Suprapubic skin (tissue), 4 donors: ENCODE measurements at places on chromosomes 3 and 15. TPM values are rescaled to one million over a fixed set of nuclear protein-coding genes. Genes with fewer than 3 reads are reported as not detected.

GRCh38 chr15:47719730-47720129, 2.4 kb downstream of the SEMA6D start:
- H3K4me3 ChIP-seq, result no peak overlapping the region
- H3K36me3 ChIP-seq, result no peaks in the 10 kb centered on the region
- DNase-seq, result no peak
- no peak overlapping the region for H3K27ac ChIP-seq
- peaks cover 19% of the 10 kb centered on the region for H3K27me3 ChIP-seq

GRCh38 chr3:42605546-42606173, 5.2 kb downstream of the NKTR start:
- no peak overlapping the region for H3K27ac ChIP-seq
- H3K4me3 ChIP-seq, result no peak overlapping the region
- H3K4me1 ChIP-seq, result peaks cover 62% of the 10 kb centered on the region
- peaks cover 4% of the 10 kb centered on the region for H3K36me3 ChIP-seq
- no peaks in the 10 kb centered on the region for H3K27me3 ChIP-seq

- no peaks in the 10 kb centered on the region for H3K27me3 ChIP-seq
- peaks cover 27% of the 10 kb centered on the region for H3K4me1 ChIP-seq
- peaks cover 22% of the 10 kb centered on the region for H3K36me3 ChIP-seq
These were observed 1.4 kb upstream of the RPSA start for GRCh38 chr3:39404943-39405686.

HYKK gene
- total RNA-seq, result 2.6 TPM

- no peak for DNase-seq
- H3K36me3 ChIP-seq, result no peaks in the 10 kb centered on the region
- H3K4me3 ChIP-seq, result no peak overlapping the region
- no peaks in the 10 kb centered on the region for H3K4me1 ChIP-seq
These were observed 350.5 kb upstream of the COL8A1 start for GRCh38 chr3:99287876-99288275.

SLC9C1 gene
- total RNA-seq, result not detected

POLQ gene
- 0.89 TPM for total RNA-seq

GOLGA8S gene
- total RNA-seq, result not detected

ITIH4 gene
- total RNA-seq, result 5.6 TPM

DNA sequence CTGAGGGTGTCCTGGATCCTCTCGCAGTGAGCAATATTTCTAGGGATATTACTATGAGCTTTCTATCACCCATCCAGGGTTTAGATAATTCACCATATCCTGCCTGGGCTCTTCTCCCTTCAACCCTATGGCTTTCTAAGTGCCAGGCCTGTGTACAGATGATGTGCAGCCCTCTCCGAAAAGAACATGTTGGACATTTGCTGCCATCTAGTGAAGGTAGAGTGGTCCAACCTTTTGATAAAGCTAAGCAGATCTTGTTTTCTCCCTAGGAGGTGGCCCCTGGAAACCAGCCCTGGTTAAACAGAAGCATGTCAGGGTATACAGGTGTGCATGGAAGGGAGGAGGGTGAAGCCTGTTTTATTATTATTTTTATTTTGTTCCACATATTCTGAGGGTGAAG, 27.9 kb upstream of the SCN10A start:
- no peaks in the 10 kb centered on the region for H3K36me3 ChIP-seq
- no peak for DNase-seq
- peaks cover 5% of the 10 kb centered on the region for H3K27me3 ChIP-seq

GRCh38 chr15:46365572-46365971, 730.7 kb downstream of the SQOR start:
- H3K36me3 ChIP-seq, result no peaks in the 10 kb centered on the region
- no peaks in the 10 kb centered on the region for H3K4me1 ChIP-seq

GRCh38 chr3:142287866-142288638, 62.7 kb upstream of the GK5 start:
- H3K36me3 ChIP-seq, result no peaks in the 10 kb centered on the region
- DNase-seq, result no peak
- H3K4me3 ChIP-seq, result no peak overlapping the region
- H3K4me1 ChIP-seq, result no peaks in the 10 kb centered on the region

DNA sequence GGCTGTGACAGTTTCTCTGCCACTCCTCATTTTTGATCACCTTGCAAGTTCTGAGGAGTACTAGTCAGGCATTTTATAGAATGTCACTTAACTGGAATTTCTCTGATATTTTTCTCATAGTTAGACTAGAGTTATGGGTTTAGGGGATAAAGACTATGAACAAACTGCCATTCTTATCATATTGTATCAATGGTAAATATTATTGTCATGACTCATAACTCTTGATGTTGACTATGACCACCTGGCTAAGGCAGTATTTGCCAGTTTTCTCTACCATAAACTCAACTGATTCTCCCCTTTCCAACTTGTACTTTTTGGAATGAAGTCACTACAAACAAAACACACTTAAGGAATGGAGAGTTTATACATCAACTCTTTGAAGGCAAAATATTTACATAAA, 22.7 kb upstream of the OR5K1 start:
- H3K27ac ChIP-seq, result no peak overlapping the region
- no peak for DNase-seq
- no peaks in the 10 kb centered on the region for H3K4me1 ChIP-seq

- DNase-seq, result no peak
- no peaks in the 10 kb centered on the region for H3K36me3 ChIP-seq
- H3K27me3 ChIP-seq, result no peaks in the 10 kb centered on the region
These were observed 570.9 kb upstream of the IL12A start for GRCh38 chr3:159417761-159418160.

DNA sequence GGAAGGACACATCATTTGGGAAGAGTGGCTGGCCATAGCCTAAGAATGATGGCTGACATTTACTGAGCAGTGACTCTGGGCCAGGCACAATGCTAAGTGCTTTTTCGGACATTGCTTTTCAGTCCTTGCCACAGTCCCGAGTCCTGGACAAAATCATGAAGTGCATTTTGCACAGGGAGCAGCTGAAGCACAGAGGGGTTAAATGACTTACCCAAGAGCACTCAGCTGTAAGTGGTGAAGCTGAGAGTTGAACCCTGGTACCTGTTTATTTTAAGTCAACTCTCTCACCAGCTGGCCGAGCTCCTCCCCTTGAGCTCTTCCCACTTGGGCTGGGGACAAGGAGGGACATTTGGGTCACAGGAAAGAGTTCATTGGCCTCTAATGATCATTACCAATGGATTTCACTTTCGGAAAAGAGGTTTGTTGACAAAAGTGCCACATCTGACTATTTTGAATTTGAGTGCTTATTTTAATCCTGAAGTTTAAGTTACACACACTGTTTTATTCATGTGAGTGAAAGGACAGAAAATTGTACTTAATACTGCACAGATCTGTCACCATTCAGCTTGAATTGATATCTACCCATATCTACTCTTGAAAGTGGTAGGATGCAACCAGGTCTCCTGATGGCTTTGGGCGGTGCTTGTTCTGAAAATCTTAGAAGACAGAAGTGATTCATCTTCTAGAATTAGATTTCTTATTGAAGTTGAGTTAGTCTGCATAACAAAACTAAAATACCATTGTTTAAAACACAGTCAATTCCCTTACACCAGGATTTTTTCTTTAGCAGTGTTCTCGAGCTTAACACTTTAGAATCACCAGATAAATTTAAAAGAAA, 368.7 kb upstream of the PROK2 start:
- peaks cover 24% of the 10 kb centered on the region for H3K4me1 ChIP-seq
- peak overlapping the region; percentile 30 for H3K4me3 ChIP-seq
- H3K36me3 ChIP-seq, result no peaks in the 10 kb centered on the region
- H3K27ac ChIP-seq, result peak overlapping the region; percentile 31

DNA sequence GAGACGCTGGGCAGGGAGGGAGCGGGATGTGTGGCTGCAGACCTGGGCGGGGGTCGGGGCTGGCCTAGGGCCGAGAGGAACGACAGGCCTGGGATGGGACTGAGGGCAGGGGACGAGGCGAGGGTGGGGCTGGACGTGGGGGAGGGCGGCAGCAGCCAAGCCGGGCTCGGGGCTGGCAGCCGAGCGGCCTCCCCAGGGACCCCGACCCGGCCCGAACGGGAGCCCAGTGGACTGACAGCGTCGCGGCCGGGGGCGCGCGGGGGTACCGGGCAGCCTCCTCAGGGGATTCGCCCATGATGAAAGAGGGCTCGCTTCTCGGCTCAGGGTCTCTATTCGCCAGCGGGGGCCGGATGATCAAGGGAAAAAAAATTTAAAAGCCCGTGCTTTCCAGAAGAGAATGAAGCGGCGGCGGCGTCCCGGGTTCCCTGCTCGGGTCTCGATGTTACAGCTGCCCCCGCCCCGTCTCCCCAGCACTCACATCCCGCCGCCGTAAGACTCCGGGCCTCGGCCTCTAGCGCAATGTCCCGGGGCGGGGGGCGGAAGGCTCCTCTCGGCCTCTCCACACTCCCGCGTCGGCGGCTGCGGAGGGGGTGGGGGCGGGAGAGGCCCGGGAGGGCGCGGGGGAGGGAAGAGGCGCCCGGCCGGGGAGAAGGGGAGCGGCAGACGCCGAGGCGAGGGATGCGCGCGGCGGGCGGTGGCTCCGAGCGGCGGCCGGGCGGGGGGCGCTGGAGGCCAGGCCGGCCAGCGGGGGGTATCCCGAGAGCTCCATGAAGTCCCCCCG, 4.3 kb downstream of the PTH1R start:
- peaks cover 42% of the 10 kb centered on the region for H3K27me3 ChIP-seq
- peak overlapping the region; percentile 84 for H3K27ac ChIP-seq
- peaks cover 28% of the 10 kb centered on the region for H3K4me1 ChIP-seq
- no peak for DNase-seq

DNA sequence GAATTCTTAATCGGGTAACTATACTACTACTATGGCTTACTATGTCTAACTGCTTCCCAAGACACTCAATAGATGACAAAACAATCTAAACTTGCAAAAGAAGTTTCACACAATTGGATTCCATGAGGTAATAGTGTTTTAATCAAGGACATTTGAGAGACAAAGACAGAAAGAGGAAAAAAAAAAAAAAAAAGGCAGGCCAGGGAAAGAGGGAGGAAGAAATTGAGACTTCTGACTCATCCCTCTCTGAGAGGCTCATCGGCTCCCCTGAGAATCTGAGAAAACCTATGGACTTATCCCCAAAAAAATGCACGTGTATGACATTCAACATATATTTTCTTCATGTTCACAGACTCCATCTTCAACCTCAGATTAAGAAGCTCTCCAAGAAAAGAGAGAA, 61.0 kb downstream of the SCAPER start:
- H3K27ac ChIP-seq, result no peak overlapping the region
- no peaks in the 10 kb centered on the region for H3K4me1 ChIP-seq
- no peaks in the 10 kb centered on the region for H3K36me3 ChIP-seq
- no peak overlapping the region for H3K4me3 ChIP-seq

GRCh38 chr3:11060500-11061251, 68.1 kb downstream of the SLC6A1 start:
- peak overlapping the region; percentile 20 for H3K4me3 ChIP-seq
- peak; percentile 82 for DNase-seq
- H3K36me3 ChIP-seq, result no peaks in the 10 kb centered on the region
- H3K27ac ChIP-seq, result no peak overlapping the region
- H3K4me1 ChIP-seq, result peaks cover 9% of the 10 kb centered on the region

MIX23 gene
- total RNA-seq, result 20.9 TPM

GNAT1 gene
- not detected for total RNA-seq

- no peak overlapping the region for H3K27ac ChIP-seq
- no peak for DNase-seq
- no peaks in the 10 kb centered on the region for H3K27me3 ChIP-seq
- H3K4me3 ChIP-seq, result no peak overlapping the region
These were observed 429.8 kb downstream of the EPHB1 start for GRCh38 chr3:135224815-135225362.

DNA sequence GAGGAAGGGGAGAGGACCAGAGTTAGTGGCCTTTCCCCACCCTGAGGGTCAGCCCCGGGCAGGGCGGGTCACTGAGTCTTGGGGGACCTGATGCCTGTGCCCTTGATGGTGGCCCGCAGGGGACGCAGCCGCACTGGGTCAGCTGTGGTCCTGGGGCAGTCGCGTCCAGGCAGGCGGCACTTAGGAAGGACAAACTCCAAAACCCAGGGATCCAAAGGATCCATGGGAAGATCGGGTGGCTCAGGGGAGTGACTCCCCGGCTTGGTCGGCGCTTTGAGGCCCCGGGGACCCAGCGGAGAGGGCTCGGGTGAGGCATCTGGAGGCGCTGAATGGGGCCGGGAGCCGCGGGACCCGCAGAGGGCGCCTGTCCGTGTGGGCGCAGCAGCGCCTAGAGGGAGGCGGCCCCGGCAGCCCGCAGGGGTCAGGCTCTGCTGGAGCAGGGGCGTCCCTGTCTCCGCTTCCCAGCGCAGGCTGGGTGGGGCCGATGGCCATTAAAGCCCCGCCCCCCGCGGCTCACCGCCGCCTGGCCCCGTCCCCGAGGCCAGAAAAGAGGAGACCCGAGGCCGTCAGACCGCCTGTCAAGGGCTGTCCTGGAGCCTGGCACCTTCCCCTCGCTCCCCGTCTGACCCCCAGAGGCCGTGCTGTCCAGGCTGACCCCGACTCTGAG, 17.5 kb downstream of the CIDEC start:
- DNase-seq, result peak; percentile 74
- no peaks in the 10 kb centered on the region for H3K36me3 ChIP-seq
- peaks cover 33% of the 10 kb centered on the region for H3K4me1 ChIP-seq
- H3K4me3 ChIP-seq, result peak overlapping the region; percentile 45

PRSS50 gene
- total RNA-seq, result not detected

DNA sequence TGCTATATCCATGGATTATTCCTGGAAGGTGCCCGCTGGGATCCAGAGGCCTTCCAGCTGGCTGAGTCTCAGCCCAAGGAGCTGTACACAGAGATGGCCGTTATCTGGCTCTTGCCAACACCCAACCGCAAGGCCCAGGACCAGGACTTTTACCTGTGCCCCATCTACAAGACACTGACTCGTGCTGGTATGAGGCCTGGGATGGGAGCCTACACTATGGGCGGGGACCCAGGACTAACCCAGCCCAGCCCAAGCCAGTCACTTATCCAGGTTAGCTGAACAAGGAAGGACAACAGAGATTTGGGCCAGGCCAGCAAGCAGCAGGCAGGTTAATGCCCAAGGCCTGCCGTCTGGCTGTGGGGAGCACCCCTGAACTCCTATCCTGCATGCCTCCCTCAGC, 45.3 kb downstream of the SEMA3G start:
- DNase-seq, result no peak
- no peaks in the 10 kb centered on the region for H3K27me3 ChIP-seq
- no peak overlapping the region for H3K4me3 ChIP-seq
- H3K4me1 ChIP-seq, result peaks cover 42% of the 10 kb centered on the region
- peaks cover 52% of the 10 kb centered on the region for H3K36me3 ChIP-seq

CLRN1 gene
- not detected for total RNA-seq
